Naive thymus-derived CD8-positive, alpha-beta T cell (primary cell): ENCODE measurements at places on chromosomes 6 and 20.

DNA sequence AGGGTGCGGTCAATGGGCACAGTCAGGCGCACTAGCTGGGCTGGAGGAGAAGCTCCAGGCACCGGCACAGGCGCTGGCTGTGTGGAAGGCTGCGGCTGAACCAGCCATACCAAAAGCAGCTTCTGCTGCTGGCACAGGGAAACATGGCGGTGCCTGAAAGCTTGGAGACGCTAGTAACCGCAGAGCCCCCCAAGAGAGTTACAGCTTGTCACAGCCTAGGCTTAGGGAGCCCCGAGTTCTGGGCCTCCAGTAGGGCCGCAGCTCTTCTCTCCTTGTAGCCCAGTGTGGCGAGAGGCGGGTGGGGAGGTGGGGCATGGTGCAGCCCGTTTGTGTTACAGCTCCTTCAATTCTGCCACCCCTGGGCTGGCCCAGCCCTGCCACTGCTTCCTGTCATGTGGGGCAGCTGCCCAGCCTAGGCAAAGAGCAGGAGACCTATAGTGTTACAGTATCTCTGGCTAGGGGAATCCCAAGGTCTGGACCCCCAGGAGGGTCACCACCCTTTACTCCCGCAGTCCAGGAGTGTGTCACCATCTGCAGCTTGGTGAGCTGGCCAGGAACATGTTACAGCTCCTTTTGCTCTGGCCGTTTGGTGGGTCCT, 58.6 kb upstream of the MANEA start:
- DNase-seq, result no peak

DNA sequence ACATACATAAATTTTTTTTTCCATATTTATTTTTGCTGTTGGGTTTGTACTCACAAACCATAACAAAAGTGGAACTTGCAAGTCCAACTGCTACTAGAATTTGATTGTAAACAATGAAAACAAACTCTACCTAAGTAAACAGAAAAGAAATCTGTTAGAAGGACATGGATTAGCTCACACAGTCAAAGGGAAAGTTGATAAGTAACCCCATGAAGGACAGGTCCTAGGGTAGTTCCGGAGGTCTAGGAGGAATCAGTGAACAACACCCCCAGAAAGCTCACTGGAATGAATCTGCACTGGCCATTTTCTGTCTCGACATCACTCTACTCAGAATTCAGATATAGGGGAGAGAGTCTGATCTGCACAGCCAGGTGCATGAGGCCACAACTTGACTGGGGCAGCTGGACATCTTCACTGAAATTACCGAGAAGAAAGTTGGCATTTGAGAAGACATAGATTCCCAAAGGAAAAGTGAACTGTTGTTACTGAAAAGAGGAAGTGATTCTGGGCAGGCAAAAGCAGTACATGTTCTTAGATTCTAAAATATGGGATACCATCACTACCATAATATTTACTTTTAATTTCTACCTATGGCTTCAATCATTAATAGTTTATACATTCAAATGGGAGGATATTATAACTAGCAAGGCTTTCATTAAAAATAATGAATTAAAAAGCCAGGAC, 76.4 kb downstream of the HMGN3 start:
- no peak for DNase-seq

DNA sequence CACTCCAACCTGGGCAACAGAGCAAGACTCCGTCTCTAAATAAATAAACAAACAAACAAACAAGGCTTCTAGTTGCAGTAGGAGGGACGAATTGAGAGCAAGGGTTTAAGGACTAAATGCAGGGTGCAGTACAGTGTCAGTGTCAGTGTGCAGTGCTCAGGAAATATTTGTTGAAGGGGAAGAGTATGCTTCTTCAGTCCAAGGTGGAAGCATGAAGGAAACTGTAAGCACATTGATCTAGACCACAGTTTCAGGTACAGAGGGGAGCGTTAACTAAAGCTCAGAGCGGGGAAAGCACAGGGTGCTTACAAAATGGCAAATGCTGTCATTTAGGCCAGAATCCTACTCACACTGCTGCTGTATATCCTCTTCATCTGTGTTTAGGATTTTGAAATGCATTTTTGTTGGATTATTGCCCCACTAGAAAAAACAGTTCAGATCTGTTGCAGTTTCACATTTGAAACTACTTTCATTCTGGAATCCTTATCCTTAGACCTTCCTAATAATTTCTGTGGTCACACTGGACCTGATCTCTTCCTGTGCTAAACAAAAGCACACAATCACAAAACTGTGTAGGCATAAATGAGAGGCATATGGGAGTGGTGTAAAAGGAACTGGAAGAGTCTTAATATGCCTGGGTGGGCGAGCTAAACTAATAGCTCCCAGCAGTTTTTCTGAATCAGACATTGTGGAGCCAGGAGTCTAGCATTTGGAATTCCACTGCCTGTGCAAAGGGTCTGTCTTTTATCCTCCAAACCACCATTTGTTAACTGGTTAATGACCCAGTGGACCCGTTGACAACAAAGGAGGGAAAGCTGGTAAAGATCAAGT, 41.4 kb downstream of the CBFA2T2 start:
- no peak for DNase-seq

GRCh38 chr6:91483415-91484105, 896.7 kb upstream of the MAP3K7 start:
- no peak for DNase-seq

DNA sequence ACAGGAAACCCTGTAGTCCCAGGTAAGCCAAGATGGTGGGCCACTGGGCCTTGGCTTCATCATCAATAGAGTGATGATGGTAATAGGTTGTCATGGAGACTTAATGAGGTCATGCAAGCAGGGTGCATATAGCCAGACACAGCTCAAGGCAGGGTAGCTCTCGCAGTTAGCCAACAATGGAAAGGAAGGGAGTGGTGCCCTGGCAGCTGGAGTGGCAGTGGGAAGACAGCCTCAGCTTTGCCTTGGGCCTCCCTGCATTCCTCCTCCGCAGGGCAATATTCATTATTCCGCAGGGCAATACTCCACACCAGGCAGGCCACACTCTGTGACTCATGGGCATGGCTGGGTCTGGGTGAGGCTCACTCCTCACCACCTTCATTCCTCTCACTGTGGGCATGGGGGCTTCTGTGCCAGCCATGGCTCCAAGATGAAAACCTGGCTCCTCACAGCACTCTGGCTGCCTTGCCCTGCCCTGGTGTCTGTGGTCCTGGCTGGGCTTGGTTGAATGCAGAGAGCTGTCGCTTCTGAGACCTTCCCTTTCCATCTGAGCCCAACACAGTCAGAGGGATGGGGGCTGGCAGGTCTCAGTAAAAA, 163.1 kb upstream of the PMEPA1 start:
- DNase-seq, result no peak

DNA sequence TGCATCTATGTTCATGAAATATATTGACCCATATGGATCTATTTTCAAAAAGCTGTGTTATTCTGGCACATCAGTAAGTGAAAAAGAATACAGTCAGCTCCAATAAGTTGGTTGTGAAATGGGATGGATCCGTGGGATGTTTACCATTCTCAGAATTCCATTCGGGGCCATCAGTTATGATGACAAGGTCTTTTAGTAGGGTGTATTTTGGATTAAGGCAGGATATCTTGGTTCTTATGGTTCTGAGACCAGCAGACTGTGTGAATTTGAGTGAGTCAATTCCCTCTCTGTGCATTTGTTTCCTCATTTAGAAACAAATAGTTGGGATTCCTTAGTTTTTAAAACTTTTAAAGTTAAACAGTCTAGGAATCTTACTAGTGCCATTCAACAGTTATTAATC, 287.4 kb downstream of the CD109 start:
- no peak for DNase-seq

DNA sequence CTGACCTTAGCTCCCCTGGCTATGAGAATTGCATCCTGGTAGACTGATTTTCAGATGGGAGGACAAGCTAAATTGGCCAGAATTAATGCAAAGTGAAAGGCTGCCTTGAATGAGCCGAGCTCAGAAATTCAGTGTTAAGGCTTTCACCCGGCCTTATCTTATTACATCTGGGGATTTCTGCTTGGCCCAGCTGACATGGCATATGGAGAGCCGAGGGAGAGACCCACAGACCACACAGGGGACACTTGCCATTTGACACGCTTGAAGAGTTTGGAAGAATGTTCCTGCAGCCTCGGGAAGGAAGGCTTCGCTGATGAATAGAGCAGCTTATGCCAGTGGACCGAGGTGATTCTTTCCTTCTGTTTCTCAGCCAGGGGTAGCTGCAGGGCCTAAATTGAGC, 9.0 kb downstream of the MOCS3 start:
- DNase-seq, result no peak

DNA sequence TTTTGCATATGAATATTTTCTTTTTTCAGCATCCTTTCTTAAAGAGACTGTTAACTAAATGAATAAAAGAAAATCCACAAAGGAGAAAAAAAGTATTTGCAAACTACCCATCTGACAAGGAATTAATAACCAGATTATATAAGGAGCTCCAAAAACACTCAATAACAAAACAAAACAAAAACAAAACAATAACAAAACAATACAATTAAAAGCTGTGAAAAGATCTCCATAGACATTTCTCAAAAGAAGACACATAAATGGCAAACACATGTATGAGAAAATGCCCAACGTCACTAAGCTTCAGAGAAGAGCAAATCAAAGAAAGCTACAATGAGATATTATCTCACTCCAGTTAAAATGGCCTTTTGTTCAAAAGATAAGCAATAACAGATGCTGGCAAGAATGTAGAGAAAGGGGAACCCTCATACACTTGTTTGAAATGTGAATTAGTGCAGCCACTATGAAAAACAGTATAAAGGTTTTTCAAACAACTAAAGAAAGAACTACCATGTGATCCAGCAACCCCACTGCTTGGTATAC, 1310.0 kb upstream of the EYS start:
- no peak for DNase-seq

- DNase-seq, result no peak
These were observed 214.3 kb upstream of the PLCB4 start for GRCh38 chr20:8854571-8854970.

DNA sequence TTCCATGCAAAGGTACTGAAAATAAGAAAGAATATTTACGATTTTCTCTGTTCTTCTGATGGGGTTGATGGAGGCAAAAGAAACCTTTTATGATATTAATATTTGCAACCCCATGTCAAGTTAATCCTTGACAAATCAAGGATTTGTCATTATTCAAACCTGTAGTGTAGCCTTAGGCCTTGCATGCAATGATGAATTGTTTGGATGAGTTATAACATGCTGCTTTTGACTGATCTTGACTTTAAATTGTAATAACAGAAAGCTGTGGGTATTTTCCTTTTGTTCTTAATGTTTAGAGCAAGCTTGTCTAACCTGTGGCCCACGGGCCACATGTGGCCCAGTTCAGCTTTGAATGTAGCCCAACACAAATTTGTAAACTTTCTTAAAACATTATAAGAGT, 13.0 kb upstream of the BAG2 start:
- no peak for DNase-seq

GRCh38 chr20:44644667-44645131, 6.8 kb downstream of the ADA start:
- peak; percentile 43 for DNase-seq

- DNase-seq, result no peak
These were observed 141.4 kb upstream of the SALL4 start for GRCh38 chr20:51943761-51944160.

DNA sequence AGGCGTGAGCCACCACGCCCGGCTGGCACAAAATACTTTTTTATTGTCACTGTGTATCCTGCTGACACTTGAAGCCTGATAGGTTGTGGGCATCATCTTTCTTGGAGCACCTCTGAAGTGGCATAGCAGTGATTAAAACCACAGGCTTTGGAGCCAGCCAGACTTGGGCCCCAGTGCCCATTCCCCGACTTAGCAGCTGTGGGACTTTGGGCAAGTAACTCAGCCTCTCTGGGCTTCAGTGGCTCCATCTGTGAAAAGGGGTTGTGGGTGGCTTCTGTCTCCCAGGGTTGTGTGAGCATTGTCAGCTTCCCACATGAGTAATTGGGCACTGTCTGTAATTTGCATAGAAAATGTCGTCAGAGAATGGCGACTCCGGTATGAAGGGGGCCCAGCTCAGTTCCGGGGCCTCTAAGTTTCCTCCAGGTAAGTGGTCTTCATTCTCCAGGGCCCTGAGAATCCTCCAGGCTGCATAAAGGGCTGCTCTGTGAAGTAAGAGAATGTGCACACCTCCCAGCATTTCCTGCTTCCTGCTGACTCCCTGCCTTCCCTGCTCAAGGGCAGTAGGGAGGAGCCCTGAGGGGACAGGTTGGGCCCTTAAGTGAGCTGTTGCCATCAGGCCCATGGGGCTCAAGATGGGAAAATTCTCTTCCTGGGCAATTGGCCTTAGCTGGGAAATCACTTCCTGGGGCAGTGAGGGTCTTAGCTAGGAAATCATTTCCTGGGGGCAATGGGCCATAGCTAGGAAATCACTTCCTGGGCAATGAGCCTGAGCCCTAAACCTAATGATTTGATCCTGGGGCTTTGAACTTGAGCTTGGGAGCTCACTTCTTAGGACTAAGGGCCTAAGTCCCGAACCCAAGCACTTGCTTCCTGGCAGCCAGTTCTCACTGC, 27.2 kb downstream of the ARHGAP40 start:
- no peak for DNase-seq
